Cerebellar cortex (tissue), 1 donor: ENCODE measurements at places on chromosomes 5 and 9.

DNA sequence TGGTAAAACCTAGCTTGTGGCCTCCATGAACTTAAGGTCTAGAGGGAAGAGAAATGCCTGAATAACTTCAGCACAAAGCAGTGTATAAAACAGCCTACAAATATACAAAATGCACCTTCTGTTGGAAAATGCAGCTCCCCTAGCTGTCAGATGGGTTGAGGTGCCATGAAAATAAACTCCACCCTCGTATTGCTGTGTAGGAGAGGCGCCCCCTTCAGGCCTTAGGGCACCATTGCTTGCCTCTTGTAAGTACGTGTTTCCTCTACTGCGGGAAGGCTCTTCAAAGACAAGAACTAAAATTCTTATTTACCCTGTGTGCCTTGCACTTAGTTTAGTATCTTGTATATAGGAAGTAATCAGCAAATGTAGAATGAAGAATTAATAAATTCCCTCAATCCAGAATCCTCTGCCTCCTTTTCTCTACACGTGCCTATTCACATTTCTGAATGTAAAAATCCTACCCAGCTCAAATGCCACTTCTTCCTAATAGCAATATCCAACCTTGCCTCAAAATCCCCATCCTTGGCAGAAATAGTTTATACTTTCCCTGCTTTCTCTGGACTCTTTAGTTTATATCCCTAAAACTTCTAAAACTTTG is 393.7 kb upstream of the PDE4D start:
- peak; percentile 73 for DNase-seq

DNA sequence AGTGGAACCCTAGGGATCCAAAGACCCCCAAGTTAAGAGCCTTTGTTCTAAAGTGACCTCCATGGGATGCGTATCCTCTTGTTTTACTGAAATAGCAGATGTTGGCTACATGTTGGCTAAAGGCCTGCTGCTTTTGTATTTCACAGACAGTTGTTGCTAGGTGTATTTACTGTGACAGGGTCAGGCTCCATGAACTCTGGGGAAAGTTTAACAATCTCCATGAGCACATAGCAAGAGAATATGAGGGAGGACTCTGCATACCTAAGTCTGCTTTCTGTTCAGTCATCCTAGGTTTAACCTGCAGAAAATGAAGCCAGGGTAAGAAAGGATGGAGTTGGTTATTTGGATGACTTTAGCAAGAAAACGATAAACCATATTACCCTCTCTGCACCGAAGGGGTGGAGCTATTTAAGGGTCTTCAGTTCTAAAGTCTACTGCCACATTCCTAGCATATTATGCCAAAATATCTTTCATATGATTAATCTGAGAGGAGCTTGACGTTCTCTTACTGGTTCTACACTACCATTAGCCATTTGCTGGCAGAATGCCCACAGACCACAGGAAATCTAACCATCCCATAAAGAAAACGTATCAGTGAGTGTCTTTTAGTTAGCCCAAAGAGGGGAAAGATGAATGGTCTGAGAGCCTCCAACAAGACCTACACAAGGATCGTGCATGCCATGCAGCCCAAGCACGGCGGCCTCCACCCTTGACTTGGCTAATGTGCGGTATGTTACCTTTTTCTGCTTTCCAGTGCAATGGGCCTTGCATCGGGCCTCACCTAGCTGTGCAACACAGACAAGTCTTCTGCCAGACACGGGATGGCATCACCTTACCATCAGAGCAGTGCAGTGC is 127.8 kb downstream of the SAXO1 start:
- DNase-seq: no peak

- no peak for DNase-seq
Observed at GRCh38 chr9:133342570-133342969, 5.4 kb downstream of the MED22 start.

GRCh38 chr5:41906151-41906550 is 2.0 kb downstream of the RIMOC1 start:
- DNase-seq: no peak

- DNase-seq: peak; percentile 86
Observed at GRCh38 chr5:171907725-171908343, 98.6 kb downstream of the FBXW11 start.

GRCh38 chr9:136189394-136190236 is 15.3 kb downstream of the LHX3 start:
- DNase-seq: no peak

DNA sequence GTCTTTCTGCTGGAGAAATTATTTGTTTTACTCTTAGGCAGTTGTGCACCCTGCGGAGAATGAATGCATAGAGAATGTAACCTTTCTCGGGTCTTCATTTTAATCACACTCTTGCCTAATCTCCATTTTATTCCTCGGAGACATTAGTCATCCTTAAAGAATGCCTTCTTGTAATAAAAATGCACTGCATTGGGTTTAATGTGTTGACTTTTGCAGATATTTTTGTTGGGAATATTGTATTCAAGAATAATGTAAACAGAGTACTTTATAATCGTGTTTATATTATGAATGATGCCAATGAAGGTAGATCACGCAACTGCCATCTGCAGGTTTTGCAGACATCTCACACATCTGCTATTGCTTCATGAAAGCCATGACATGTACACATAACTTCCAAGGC is 1093.9 kb upstream of the CDH6 start:
- DNase-seq: no peak

- no peak for DNase-seq
Observed at GRCh38 chr5:132315529-132316067, 21.4 kb downstream of the SLC22A4 start.

- no peak for DNase-seq
Observed at GRCh38 chr9:87605676-87606075, 108.0 kb downstream of the DAPK1 start.

DNA sequence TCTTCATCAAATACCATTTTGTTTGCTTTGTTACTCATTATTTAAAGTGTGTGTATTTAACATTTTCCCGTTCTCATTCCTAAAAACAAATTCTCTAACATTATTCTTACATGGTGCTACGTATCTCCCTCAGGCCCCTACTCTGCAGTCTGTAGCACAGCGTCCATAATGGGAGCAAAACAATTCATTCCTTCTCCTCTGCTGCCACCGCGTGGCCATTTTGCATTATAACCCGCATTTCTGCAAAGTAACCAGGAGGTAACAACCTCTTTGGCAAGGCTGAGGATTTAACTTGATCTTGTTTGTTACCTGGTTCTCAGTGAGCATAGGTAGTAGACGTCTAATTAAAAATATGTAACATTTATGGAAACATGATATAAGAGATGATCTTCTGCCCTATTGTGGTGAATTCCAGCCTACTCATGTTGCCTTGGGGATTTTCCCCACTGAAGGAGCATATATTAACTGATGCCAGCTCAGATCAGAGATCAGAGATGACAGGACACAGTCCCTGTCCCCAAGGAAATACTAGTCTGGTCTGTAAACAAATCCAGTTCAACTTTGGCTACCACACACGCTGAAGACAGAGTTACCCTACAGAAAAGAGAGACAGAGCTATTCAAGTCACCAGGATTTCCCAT is 10.5 kb downstream of the OR1K1 start:
- DNase-seq: peak; percentile 91

DNA sequence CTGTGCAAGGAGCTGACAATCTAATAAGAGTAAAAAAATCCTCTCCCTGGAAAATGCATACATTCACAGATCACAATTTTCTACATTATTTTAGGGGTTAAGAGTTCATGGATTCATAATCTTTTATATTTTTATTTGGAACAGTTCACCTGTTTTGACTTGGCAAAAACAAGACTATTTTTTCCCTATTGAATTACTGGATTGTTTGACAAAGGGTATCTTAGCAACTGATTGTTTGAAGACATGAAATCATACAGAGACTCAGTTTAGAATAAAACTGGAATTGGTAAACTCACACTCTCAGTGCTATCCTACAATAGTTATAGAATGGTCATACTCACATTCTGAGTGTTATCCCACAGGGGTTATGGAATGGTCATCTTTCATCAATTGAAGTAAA is 358.2 kb upstream of the PTGER4 start:
- no peak for DNase-seq

DNA sequence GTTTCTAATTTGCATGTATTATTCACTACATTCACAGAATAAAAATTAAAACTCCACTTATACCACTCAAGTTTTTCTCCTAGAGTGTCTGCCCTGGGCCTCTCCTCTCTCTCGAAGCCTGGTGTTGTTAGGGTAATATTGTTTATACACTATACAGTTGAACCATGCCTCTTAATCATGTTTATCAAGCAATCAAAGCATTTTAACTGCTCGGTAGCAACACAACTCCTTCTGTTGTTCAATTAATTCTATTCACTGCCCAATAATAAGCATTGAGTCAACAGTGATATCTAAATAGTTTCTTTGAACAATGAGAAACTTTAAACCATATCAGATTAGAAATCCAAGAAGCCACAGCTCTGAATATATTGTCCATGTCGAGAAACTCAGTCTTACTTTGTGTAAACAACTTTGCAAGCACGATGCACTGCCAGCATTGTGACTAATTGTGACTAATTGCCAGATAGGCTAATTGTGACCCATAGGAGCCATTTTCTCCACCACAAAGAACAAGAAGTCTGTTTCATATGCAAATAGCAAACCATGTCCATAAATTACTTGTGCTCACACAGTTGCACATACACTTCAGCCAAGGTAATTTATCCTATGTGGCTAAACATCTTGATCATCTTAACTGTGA is at the start of gene DNAH5:
TSS of gene DNAH5 (minus strand) at position 129 of the 640 bp plus-strand sequence. CDS start 250 bp downstream, outside the sequence.
- no peak for DNase-seq

- no peak for DNase-seq
Observed at GRCh38 chr9:33329117-33329563, 38.8 kb downstream of the NFX1 start.

DNA sequence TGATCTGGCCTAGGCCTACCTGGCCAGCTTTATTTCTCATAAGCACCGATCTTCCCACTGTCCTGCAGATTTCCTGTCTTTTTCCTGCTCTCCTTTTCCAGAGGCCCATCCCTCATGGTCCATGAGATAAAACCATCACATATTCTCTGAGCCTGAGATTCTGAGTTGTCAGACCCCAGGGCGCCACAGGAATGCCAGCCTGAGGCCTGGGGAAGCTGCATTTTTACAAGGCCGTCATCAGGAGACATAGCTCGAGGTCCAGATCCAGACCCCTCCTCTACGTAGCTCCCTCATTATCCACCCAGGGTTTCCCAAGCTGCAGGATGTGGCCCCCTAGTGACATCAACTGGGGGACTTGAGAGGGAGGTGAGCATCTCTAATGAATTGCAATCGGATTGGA is 204.3 kb downstream of the ATPSCKMT start:
- DNase-seq: no peak

- DNase-seq: no peak
Observed at GRCh38 chr5:178346607-178347334, 114.2 kb upstream of the PHYKPL start.

DNA sequence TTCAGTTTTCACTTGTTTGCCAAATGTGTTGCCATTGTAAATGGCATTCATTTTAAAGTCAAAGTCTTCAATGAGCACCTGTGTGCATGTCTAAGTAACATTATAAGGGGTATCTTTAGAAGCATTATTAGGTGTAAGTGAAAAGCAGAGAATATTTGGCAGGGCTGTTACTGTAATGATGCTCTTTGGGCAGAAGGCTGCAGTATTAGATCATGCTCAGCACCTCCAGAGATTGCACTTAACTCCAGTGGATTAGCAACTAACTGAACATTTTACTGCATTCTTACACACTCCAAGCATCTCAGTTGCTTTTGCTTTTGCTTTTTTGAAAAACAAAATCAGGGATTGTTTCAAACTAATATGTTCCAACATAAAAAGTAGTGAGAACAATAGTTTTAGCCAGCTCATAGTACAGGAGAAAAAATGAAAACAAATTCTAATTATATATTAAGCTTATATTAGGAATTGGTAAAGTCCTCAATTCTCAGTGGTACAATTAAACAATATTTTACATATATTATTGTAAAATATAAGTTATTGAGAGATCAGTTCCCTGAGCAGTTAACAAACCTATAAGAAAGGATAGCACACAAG is 1740.9 kb upstream of the CDH9 start:
- no peak for DNase-seq

GRCh38 chr9:6788162-6789016 is 30.6 kb downstream of the KDM4C start:
- DNase-seq: peak; percentile 42

- peak; percentile 21 for DNase-seq
Observed at GRCh38 chr9:122991370-122991830, 42.1 kb upstream of the GPR21 start.

DNA sequence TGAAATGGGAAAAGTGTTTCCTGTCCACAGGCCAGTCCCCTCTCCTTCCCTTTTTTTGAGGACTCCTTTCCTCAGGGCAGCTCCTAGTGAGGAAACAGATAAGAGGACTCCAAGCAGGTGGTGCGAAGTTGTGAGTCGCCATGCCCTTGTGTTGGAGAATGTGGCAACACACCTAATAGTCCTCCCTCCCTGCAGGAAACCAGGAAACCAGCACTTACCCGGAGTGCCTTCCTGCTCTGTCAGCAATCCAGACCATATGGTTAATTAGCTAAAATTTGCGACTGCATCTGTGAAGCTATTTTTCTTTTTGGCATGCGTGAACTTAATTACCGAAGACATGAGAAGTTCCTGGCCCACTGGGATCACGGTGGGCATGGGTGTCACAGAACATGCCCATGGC is 69.9 kb downstream of the TRIM32 start:
- peak; percentile 96 for DNase-seq

DNA sequence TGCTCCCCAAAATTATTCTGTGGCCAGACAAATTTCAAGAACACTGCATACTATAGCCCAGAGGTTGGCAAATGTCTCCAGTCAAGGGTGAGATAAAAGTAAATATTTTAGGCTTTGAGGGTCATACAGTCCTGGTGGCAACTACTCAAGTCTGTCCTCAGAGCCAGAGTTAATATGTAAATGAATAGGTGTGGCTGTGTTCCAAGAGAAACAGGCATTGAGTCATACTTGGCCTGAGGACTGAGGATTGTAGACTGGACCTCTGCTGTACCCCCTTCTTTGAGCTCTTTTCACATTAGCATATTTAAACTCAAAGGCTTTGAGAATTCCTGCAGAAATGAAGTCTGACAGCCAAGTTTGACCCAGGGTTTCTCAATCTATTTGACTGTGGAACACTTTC is 129.2 kb upstream of the PTCH1 start:
- no peak for DNase-seq

GRCh38 chr5:74186356-74187315 is 453.9 kb downstream of the ENC1 start:
- no peak for DNase-seq

- no peak for DNase-seq
Observed at GRCh38 chr5:110681109-110681508, 45.4 kb downstream of the TMEM232 start.

GRCh38 chr5:132677682-132678400 is 4.1 kb downstream of the IL4 start:
- no peak for DNase-seq

DNA sequence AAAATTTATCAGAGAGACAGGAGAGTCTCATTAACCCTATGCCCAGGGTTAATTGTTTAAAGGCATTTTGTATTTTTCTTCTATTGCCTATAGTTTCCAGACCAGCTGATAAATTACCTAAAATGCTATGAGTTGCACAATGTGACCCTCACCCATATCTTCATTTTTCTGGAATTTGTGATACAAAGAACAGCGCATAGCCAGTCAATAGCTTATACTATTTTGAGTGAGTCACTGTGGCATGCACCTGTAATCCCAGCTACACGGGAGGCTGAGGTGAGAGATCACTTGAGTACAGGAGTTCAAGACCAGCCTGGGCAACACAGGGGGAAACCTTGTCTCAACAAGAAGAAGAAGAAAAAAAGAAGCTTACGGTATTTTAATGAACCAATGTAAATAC is 2.8 kb downstream of the C9orf153 start:
- DNase-seq: no peak
